AG08396 (cell line): ENCODE measurements at places on chromosomes 4 and X.

DNA sequence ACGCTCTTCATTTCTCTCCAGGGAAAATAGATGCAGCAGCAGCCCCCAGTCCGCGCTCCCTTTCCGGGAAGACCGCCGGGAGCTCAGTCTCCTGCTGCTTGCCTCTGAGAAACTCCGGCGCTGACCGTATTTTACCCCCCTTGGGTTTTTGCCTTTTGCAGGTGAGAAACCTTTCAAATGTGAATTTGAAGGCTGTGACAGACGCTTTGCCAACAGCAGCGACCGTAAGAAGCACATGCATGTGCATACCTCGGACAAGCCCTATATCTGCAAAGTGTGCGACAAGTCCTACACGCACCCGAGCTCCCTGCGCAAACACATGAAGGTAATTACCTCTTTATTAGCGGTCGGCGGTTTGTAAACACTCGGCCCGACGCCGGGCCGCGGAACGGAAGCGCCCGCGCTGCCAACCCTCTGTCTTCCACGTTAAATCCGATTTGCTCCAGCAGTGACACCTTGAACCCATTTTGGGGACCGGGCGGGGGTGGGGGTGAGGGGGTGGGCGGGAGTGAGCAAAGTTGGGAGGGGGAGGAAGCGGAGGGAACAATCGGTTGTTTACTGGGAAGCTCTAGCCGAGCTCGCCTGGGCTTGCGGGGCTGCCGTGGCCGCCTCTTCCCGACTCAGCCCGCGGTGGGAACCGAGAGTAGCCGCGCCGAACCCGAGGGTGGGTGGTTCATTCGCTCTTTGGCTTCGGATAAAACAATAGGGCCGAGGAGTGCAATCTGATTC is 3.0 kb downstream of the ZIC3 start:
- DNase-seq: no peak

GRCh38 chrX:31320740-31321139 is 248.9 kb upstream of the FTHL17 start:
- DNase-seq: no peak

- DNase-seq: no peak
These were observed 109.6 kb downstream of the SH2D1A start for GRCh38 chrX:124455966-124456365.

DNA sequence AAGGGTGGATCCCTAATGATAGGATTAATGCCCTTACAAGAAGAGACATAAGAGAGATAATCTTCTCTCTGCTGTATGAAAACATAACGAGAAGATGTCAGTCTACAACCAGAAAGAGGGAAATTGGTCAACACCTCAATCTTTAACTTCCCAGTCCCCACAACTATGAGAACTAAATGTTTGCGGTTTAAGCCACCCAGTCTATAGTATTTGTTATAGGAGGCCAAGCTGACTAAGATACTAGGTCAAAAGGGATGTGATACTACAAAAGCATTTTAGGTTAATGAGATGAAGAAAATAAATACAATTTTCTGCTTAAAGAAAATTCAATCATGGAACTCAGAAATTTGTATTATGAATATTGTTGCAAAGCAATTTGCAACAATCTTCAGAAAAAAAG is 55.4 kb upstream of the LHFPL1 start:
- DNase-seq: no peak

DNA sequence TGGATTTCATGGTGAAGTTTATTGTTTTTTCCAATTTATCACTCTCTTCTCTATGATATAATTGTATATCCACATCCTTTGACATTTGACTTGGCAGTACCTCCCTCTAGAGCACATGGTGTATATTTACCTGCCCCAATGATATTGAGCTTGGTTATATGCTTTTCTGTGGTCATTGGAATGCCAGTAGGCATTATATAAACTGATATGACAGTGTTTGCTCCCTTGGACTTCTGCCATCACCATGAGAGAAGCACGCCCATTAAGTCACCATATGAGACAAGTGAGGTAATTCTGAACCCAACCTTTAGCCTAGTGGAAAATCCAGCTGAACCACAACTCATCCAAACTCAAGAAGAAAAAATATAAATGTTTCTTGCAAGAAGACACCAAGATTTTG is 2761.5 kb downstream of the ARAP2 start:
- no peak for DNase-seq

DNA sequence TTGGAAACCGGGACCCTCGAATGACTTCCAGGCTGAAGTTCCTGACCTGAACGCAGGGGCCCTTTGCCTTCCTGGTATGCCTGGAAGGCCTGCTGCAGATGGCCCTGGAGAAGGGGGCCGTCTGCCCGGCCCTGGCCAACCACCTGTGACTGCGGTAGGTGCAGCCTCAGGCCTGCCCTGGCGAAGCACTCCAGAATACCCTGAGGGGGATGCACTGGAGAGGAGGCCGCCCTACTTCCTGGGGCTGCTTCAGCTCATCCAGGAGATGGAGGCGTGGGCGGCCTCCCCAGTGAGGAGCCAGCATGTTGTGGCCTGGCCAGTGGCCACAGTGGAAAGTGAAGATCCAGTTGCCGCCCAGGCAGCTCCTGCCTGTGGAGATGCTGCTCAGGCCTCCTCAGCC is 26.4 kb upstream of the PNMA3 start:
- DNase-seq: no peak

DNA sequence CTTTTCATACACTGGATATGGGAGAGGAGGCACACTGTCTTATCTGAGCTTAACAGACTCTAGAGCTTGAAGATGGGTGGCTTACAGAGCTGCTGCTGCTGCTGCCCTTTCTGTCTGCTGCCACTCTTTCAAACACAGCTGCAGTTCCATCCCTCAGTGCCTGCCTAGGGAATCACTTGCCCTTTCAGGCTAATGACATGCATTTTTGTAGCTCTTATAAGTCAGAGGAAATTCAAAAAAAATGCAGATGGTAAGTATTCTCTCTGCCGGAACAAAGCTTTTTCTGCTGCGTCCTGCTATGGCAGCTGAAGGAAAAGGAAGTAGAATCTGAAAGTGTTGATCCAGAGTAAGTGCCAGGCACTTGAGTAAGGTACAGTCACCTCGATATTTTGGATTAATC is 460.4 kb upstream of the DIAPH2 start:
- DNase-seq: no peak
